ENCODE measurements at places on chromosomes 7 and 10.

- no peak for DNase-seq
Observed at GRCh38 chr7:41098402-41098801, 604.5 kb downstream of the INHBA start.

DNA sequence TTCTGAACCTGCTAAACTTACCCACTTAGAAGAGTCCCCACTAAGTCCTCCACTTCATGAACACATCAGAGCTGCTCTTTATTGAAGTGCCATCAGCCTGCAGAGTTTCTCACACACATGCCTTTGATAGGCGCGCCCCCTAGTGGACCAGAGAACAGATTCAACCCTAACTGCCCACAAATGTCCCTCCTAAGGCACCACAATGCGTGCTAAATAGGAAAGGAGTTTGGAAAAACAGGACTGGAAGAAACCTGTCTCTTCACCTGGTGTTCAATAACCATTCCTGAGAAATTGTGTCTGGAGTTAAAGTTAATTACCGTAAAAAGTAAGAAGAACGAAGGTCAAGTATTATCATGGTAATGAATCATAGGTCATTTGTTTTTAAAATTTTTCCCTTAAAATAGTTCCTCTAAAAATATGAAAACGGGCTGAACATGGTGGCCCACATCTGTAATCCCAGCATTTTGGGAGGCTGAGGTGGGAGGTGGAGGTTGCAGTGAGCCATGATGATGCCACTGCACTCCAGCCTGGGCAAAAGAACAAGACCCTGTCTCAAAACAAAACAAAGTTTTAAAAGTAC, 249.7 kb downstream of the ELMO1 start:
- peak; percentile 73 for DNase-seq

DNA sequence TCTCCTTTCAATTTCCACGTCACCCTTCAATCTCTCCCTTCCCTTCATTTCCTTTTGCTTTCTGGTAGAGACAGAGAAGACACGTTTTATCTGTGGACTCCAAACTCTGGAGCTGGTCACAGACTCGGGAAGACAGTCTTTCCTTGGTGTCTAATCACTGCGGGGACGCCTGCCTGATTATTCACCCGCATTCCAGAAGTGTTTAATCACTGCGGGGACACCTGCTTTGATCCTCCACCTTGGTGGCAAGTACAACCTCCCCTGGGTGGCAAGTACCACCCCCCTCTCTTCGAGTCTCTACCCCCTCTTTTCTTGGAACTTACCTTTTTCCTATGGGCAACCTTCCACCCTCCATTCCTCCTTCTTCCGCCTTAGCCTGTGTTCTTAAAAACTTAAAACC, 15.3 kb upstream of the LRRC61 start:
- DNase-seq, result no peak

- no peak for DNase-seq
Observed at GRCh38 chr7:98760201-98760651, 109.6 kb downstream of the TMEM130 start.

- DNase-seq, result no peak
Observed at GRCh38 chr7:70455925-70456324, 676.0 kb upstream of the GALNT17 start.

- DNase-seq, result no peak
Observed at GRCh38 chr7:47739301-47739875, 157.5 kb upstream of the TNS3 start.

GRCh38 chr10:76022366-76022765, 590.9 kb downstream of the LRMDA start:
- no peak for DNase-seq

DNA sequence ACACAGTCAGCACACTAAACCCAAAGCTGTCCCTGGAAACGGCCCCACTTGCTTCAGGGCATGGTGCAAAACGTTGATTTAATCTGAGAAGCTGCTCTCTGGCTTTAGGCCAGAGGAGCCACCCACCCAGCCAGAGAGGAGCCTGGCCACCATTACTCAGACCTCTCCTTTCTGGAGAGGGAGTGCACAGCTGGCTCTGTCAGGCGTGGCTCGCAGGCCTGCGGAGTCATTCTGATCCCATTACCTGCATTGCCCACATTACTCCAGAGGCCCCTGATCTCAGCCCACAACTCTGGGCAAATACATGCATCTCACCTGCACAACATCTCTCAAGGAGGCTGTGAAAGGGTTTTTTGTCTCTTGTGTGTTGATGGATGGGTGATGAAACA, 370.0 kb upstream of the IGFBP3 start:
- peak; percentile 64 for DNase-seq

- no peak for DNase-seq
Observed at GRCh38 chr7:157000741-157001653, 9.5 kb downstream of the MNX1 start.

DNA sequence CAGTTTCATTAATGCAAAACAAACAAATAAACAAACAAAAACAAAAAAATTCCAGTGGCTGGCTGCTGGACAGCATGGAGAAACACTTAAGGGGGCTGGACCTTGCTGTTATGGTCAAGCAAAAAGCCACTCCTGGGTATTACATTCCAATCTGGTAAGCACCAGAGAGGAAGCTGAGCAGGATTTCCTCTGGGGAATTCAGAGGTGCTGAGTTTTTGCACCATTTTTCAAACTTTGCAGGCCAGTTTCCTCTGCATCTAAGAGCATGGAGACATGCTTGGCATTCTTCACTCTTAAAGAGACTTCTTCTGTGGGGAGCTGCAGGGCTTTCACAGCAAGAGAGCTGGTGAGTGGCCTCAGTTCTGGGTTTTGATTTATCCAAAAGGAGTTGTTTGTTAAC, 84.5 kb downstream of the FZD1 start:
- DNase-seq, result no peak

All from RWPE1 (cell line).